ENCODE measurements at places on chromosomes 7 and 10.

DNA sequence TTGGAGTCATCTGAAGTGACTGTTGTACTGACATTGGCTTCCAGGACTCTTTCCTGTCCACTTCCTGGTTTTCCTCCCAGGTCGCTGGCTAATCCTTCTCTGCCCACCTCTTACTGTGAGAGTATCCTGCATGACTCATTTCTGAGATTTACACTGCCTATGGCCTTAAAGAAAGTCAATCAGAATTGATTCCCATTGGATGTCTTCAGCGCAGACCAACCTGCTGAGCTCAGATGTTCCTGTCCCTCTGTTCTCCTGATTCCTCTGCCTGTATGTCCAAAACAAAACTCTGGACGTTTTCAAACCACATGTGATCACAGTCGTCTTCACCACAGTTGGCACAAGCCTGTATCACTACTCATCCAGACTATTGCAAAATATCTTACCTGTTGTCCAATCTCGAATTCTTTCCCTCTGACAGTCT lies 262.1 kb downstream of the CREB5 start:
- no peak for DNase-seq

DNA sequence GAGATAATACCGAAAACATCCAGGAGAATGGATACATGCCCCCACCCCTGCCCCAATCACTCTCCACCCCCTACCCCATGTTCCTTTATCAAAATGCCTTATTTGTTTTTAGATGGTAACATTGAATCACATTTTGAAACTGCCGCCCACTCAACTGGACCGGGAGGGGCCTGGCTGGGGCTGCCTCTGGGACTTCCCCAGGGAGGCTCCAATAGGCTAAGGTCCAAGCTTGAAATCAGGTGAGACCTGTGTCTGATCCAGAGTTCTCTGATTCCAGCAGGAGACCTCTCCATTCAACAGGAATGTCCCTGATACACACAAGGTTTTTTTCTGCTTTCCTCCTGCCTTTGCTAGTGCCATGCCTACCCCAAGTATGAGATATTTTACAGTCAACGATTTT lies 43.8 kb upstream of the ACSL5 start:
- no peak for DNase-seq

GRCh38 chr10:114245121-114245791 lies 6.2 kb downstream of the VWA2 start:
- DNase-seq: no peak

DNA sequence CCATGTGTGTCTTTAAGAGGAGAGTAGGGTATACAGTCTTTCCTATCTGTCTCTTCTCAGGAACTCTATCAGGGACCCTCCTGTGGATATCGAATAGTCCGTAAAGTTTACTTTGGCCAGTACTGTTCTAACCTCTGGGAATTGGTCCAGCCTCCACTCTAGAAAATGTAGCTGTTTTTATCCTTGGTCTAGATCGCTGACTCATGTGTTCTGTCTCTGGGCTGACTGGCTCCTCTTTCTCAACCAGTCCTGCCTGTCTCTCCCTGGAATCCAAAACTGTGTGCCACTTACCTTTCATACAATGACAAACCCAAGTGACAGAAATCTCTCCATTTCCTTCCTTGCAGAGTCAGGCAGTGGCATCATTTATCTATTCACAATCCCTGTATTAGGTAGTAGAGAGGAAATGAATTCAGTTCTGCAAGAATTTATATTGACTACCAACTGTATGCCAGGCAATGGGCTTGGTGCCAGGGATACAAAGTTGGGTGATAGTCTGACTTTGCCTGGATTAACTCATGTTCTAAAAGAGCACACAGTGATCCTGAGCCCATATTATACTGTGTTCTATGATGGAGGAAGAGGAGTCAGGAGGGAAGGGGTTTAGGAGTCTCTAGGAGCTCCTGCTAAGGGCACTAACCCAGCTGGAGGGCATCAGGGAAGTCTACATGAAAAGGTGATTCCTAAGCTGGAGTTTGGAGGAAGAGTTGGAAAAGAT lies 232.7 kb downstream of the LRMDA start:
- DNase-seq: no peak

DNA sequence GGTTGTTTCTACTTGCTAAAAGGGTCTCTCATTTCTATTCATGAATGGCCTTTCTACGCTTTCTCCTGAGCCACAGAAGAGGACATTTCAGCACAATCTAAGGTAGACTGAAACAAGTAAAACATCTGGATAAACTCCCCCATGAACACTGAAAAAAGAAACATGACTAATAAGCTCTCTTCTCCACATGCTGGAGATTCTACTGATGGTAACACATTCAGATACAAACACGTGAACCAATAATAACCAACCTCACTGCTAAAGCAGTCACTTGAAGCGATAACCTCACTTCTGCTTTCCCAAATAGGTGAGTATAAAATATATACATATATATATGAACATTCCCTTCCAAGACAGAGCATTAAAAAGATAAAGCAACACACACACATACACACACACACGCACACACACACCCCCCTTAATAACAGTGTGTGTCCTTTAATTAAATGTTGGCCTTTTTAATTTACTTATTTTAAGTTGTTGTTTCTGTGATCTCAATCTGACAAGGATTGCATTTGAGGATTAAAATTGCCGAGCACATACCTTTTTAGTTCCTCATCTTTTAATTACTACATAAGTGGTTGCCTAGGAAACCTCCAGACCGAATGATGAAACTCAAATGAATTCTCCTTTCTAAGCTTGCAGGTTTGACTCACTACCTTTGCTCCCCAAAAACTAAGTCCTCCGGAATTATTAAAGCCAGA lies 292.4 kb upstream of the KLF14 start:
- no peak for DNase-seq

- DNase-seq: peak; percentile 89
Measured at GRCh38 chr10:17648243-17649035, 4.5 kb downstream of the STAM start.

DNA sequence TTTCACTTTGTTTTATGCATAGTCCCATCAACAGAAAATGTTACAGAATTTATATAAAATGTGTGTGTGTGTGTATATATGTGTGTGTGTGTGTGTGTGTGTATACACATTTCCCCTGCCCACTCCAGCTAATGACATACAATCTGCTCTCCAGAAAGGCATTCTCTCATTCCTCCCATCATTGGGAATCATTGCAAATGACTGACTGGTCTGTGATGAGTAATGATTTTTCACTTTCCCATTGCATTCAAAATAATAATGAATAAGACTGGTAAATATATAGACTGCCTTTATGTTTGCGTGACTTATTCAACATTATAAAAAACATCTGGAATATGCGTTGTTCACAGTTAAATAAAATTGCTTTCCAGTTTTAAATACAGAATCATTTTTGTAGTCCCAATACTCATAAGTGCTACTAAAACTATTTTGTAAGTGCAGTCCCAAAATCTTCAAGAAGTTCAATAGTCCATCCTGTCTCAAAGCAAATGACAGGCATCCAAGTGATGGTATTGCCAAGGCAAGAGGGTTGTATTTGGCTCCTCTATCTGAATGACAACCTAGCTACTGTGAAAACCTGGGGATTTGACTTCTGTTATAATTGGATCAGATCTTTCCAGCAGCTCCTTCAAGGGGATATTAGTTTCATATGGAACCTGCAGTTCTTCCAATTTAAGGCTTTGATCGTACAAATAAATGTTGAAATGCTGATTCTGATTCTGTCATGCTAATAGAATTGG lies 150.9 kb downstream of the POLR1F start:
- no peak for DNase-seq

GRCh38 chr7:122412441-122412840 lies 107.9 kb upstream of the FEZF1 start:
- no peak for DNase-seq

DNA sequence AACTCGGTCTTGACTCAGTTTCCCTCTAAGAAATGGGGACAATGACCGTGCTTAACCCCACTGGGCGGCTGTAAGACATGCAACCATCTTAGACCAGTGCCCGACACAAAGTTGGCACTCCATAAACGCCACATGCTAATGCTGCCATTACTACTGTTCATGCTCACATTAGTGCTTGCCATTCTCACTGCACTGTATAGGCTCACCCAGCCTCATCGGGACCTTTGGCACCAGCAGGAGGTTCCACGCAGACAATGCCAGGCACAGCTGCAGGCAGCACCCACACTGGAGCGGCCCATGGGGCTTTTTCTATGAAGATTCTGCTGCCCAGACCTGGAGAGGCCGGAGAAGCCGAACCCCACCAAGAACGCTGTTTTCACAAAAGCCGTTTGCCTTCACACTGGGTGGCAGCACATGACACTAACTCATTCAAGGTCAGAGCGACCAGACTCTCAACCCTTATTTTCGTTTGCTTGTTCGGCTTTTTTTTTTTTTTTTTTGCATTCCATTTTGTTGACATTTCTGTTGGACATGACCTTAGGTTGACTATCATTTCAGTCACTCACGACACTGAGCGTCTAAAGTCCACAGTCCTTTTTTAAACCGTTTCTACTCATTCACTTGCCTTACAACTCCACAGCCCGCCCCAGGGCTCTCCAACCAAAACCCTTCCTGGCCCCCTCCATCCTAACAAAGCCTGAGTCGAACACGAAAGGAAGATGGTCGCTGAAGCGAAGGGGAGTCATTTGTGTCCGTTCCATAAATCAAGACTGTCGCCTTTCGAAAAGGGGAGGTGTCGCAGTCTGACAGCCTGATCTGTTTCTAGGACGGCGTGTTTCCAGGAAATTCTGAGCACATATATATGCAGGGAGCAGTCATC lies 124.4 kb upstream of the RNF32 start:
- peak; percentile 33 for DNase-seq
